Astrocyte (in vitro differentiated cells and primary cell): ENCODE measurements at places on chromosomes 3 and 15. TPM values are rescaled to one million over a fixed set of nuclear protein-coding genes. Genes with fewer than 3 reads are reported as not detected.
A peak's percentile ranks its signal among the peaks of the same experiment; 100 is the strongest.

Gene CEP63
- total RNA-seq: 20.2 and 21.3 TPM in 2 replicates

Gene BCL2A1
- not detected in 2 replicates for total RNA-seq

Gene NR1I2
- total RNA-seq: not detected in 2 replicates

Gene GADL1
- 0.09 TPM in 1 of 2 replicates, not detected in the other for total RNA-seq

GRCh38 chr3:167913219-167913835, 177.8 kb downstream of the SERPINI1 start:
- no peak overlapping the region for H3K27ac ChIP-seq
- H3K4me1 ChIP-seq: no peaks in the 10 kb centered on the region
- H3K36me3 ChIP-seq: no peaks in the 10 kb centered on the region
- H3K27me3 ChIP-seq: no peaks in the 10 kb centered on the region
- DNase-seq: peak; percentile 32
- no peak overlapping the region for H3K4me3 ChIP-seq

DNA sequence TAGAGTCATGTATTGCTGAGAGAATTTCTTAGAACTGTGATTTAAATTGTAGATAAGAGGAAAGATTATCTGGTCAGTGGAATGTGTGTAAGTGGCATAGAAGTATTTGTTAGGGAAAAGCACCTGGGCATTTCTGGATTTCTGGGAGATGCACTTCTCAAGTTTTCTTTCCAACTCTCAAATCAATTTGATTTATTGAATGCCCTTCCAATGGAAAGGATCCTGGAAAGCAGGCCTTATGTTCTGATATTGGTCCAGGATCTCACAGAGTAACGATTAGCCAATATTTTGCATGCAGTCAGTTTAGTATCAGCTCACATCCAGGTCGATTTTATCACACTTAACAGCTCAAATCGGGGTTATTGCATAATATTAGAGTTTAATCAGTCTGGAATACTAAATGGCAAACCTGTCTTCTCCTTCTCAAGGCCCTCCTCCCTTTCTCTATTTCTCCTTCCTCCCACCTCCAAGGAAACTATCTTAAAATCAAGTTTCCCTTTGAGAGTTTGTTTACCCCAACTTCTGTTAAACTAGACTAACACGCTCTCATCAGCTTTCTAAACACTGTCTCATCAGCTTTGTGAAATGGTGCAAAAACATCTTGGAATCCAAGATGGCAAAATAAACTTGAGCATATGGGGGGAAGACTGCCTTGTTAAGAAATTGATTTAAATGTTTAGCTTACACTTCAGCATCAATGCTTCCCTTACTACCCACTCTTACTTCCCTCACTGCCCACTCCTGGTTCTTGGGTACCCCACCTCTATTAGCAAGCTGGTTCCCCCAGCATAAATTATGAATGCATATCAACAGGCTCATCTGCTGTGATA, 9.5 kb downstream of the SOX2 start:
- DNase-seq: no peak
- H3K36me3 ChIP-seq: no peaks in the 10 kb centered on the region
- H3K4me3 ChIP-seq: no peak overlapping the region
- H3K27me3 ChIP-seq: peaks cover 72% of the 10 kb centered on the region
- peaks cover 28% of the 10 kb centered on the region for H3K4me1 ChIP-seq

- H3K4me1 ChIP-seq: no peaks in the 10 kb centered on the region
- H3K27ac ChIP-seq: no peak overlapping the region
- DNase-seq: no peak
- H3K36me3 ChIP-seq: no peaks in the 10 kb centered on the region
- H3K27me3 ChIP-seq: no peaks in the 10 kb centered on the region
Measured at GRCh38 chr3:11908981-11909698, 62.5 kb upstream of the TAMM41 start.

GRCh38 chr3:8962226-8962861, 928 bp downstream of the RAD18 start:
- no peaks in the 10 kb centered on the region for H3K27me3 ChIP-seq
- H3K4me1 ChIP-seq: peaks cover 29% of the 10 kb centered on the region
- DNase-seq: no peak
- peak overlapping the region; percentile 81 for H3K27ac ChIP-seq
- peak overlapping the region; percentile 88 for H3K4me3 ChIP-seq

GRCh38 chr3:183536238-183536880, 19.1 kb downstream of the KLHL6 start:
- no peak overlapping the region for H3K27ac ChIP-seq
- H3K4me1 ChIP-seq: no peaks in the 10 kb centered on the region

GRCh38 chr3:42875325-42876151, at the start of gene CYP8B1:
Gene CYP8B1, minus strand, starts transcription at chr3:42875879. Its CDS starts 63 bp downstream, at chr3:42875816.
- H3K4me3 ChIP-seq: no peak within 1 kb of the TSS

GRCh38 chr15:94586099-94586498, 354.7 kb downstream of the MCTP2 start:
- no peak overlapping the region for H3K4me3 ChIP-seq
- no peak for DNase-seq
- no peaks in the 10 kb centered on the region for H3K4me1 ChIP-seq
- H3K27me3 ChIP-seq: no peaks in the 10 kb centered on the region
- no peak overlapping the region for H3K27ac ChIP-seq

DNA sequence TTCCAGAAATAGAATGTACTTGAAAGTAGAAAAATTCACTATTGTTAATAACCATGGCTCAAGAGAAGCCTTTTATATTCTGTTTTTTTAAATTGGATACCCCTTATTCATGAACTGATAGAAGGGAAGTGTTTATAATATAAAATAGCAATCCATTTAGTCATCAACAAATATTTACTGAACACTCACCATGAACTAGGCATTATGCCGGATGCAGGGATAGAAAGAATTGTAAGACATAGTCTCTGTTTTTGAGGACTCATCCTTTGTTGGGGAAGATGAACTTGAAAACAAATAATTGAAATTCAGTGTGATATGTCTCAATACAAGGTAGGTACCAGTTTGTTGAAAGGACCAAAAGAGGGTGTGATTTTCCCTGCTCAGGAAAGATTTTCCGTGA, 160.9 kb upstream of the SATB1 start:
- DNase-seq: no peak
- no peaks in the 10 kb centered on the region for H3K4me1 ChIP-seq
- no peak overlapping the region for H3K4me3 ChIP-seq
- no peaks in the 10 kb centered on the region for H3K36me3 ChIP-seq

DNA sequence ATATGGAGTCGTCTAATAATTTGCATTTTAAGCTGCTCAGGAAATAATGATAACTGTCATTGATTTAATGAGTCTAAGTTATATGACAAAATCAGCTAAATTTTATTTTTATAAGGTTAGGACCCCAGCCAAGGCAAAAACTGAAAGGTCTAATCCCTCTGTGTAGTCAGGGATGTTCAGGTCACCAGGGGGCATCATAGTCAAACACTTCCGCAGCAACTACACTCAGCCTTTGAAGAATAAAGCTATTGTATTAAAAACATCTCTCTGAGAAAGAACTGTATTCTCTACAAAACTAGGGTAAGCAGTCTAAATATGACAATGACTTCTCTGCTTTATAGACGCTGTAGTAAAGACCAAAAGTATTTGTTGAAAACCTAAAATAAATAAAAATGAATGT, 15.0 kb downstream of the INTS14 start:
- no peak overlapping the region for H3K4me3 ChIP-seq
- no peak overlapping the region for H3K27ac ChIP-seq
- H3K4me1 ChIP-seq: no peaks in the 10 kb centered on the region
- DNase-seq: no peak
- peaks cover 56% of the 10 kb centered on the region for H3K36me3 ChIP-seq

GRCh38 chr3:29475854-29476253, 195.0 kb downstream of the RBMS3 start:
- H3K4me3 ChIP-seq: no peak overlapping the region
- H3K4me1 ChIP-seq: no peaks in the 10 kb centered on the region
- H3K27me3 ChIP-seq: no peaks in the 10 kb centered on the region
- H3K36me3 ChIP-seq: no peaks in the 10 kb centered on the region
- no peak for DNase-seq

GRCh38 chr3:111076732-111077131, 5.1 kb downstream of the NECTIN3 start:
- no peak for DNase-seq
- H3K36me3 ChIP-seq: no peaks in the 10 kb centered on the region
- H3K27me3 ChIP-seq: no peaks in the 10 kb centered on the region

DNA sequence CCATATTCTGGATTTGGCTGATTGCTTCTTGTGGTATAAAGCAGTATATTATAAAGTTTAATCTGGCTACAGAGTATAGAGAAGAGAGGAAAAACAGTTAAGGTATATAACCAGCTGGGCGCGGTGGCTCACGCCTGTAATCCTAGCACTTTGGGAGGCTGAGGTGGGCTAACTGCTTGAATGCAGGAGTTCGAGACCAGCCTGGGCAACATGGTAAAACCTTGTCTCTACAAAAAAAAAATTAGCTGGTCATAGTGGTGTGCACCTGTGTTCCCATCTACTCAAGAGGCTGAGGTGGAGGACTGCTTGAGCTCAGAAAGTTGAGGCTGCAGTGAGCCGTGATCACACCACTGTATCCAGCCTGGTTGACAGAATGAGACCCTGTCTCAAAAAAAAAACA, 7.3 kb downstream of the SLC12A6 start:
- H3K27ac ChIP-seq: no peak overlapping the region
- peaks cover 1% of the 10 kb centered on the region for H3K4me1 ChIP-seq
- H3K4me3 ChIP-seq: no peak overlapping the region

DNA sequence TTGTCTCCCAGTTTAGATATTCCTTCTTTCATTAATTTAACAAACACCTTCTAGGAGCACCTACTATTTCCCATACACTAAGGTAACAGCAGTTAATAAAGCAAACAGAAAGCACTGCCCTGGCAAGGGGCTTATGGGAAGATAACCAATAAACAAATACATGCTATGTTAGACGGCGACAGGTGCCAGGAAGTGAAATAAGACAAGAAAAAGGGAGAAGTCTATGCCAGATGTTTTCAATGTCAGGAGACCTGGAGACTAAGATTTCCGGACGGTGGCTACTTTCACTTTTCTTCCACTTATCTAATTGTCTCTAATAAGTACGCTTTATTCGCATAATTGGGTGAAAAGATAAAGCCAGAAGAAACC, 32.5 kb upstream of the ZNF445 start:
- no peaks in the 10 kb centered on the region for H3K27me3 ChIP-seq
- peaks cover 11% of the 10 kb centered on the region for H3K4me1 ChIP-seq
- peak; percentile 17 for DNase-seq
- H3K36me3 ChIP-seq: no peaks in the 10 kb centered on the region
- H3K27ac ChIP-seq: peak overlapping the region; percentile 48
- peak overlapping the region; percentile 92 for H3K4me3 ChIP-seq

- no peaks in the 10 kb centered on the region for H3K4me1 ChIP-seq
- H3K36me3 ChIP-seq: no peaks in the 10 kb centered on the region
- H3K27me3 ChIP-seq: no peaks in the 10 kb centered on the region
- no peak overlapping the region for H3K4me3 ChIP-seq
- no peak for DNase-seq
Measured at GRCh38 chr3:164320962-164321361, 757.3 kb downstream of the SI start.

GRCh38 chr3:27617552-27617951, 104.6 kb downstream of the EOMES start:
- H3K4me1 ChIP-seq: no peaks in the 10 kb centered on the region
- no peaks in the 10 kb centered on the region for H3K36me3 ChIP-seq
- no peak overlapping the region for H3K27ac ChIP-seq
- H3K27me3 ChIP-seq: no peaks in the 10 kb centered on the region
- H3K4me3 ChIP-seq: no peak overlapping the region
- no peak for DNase-seq

DNA sequence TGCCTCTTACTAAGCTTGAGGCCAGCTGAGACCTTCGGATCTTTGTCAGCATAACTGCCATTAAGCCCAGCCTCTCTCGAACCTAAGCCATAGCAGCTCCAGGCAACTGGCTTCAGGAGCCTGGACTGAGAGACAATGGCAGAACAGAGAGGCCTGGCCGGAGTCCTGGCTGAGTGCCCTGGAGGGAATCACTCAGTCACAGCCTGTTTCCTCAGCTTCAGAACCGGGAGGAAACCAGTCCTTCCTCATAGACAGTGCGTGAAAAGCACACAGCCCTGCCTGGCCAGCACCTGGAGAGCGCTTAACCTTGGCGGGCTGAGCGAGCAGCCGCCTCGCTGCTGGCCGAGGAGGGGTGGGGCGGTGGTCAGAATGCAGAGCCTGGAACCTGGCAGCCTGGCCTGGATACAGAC, 21.6 kb downstream of the RNU5B-1 start:
- peaks cover 4% of the 10 kb centered on the region for H3K4me1 ChIP-seq
- H3K36me3 ChIP-seq: no peaks in the 10 kb centered on the region
- no peak overlapping the region for H3K4me3 ChIP-seq
- no peaks in the 10 kb centered on the region for H3K27me3 ChIP-seq
- no peak overlapping the region for H3K27ac ChIP-seq

DNA sequence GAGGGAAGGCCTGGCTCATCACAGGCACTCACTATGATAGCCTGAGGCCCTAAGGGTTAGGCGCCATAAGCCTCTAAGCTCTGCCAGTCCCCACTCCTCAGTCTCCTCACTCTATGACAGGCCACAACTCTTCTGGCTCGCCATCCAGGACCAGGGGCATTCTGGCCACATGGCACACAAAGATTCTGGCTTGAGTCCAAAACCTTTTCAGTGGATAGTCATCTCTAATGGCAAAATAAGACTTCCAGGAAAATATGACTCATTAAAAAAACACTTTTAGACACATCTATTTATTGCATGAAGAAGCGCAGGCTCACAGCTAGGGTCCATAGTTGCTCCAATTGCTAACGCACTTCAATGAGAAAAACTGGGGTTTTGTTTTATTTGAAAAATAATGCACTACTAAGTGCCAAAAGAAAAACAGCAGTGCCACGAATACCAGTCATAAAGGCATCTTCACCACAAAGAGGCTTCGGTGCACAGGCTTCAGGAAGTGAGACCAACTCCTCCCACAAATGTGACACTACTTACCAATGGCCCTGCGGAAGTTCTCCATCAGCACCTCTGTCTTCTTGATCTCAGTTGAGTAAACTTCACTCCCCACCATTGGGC, 11.1 kb downstream of the RUVBL1 start:
- no peak overlapping the region for H3K4me3 ChIP-seq
- peak overlapping the region; percentile 59 for H3K27ac ChIP-seq
- DNase-seq: peak; percentile 88

DNA sequence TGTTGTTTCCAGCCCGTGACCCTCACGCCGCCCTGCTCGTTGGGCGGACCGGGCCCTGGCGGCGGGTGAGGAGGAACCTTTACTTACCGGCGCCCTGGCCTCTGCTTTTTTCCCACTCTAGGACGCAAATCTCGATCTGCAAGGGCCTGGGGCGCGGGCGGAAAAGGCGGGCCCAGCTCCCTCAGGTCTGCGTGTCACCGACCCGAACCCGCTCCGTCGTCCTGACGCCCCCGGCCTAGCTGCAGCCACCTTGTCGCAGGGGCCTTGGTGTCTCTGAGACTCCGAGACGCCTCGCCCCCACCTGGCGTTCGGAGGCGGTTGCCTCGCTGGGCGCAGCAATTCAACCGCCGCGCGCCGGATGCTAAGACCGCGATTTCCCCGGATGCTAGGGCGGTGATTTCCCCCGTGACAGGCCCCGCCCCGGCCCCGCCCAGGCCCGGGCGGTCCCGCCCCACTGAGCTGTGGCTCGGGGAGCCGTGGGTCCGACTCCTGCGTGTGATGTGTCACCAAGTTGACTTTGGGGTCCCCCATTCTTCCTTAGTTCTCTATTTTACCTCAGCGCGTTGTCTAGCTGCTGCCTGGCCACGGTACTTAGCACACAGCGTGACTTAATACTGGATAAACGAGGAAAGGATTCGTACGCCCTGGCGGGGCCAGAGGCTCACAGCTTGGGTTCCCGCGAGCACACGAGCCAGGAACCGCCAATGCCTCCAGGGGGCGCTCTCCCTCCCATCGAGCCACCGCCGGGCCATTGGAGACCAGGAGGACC, at the start of gene RPL39L:
TSS of gene RPL39L (minus strand) at position 371 of the 769 bp plus-strand sequence. CDS start 18,196 bp downstream, outside the sequence.
- H3K4me3 ChIP-seq: peak within 1 kb of the TSS; percentile 62
- no peaks in the 10 kb centered on the region for H3K36me3 ChIP-seq
- DNase-seq: peak; percentile 60
- H3K27me3 ChIP-seq: no peaks in the 10 kb centered on the region

GRCh38 chr3:110327870-110328269, 743.7 kb upstream of the NECTIN3 start:
- H3K4me1 ChIP-seq: no peaks in the 10 kb centered on the region
- DNase-seq: no peak
- no peaks in the 10 kb centered on the region for H3K27me3 ChIP-seq
- no peak overlapping the region for H3K4me3 ChIP-seq
- no peaks in the 10 kb centered on the region for H3K36me3 ChIP-seq
